NCI-H1930 (cell line): ENCODE measurements at places on chromosomes 1 and 21.

- DNase-seq, result no peak
These were observed 442.3 kb downstream of the GPATCH2 start for GRCh38 chr1:217188280-217189237.

DNA sequence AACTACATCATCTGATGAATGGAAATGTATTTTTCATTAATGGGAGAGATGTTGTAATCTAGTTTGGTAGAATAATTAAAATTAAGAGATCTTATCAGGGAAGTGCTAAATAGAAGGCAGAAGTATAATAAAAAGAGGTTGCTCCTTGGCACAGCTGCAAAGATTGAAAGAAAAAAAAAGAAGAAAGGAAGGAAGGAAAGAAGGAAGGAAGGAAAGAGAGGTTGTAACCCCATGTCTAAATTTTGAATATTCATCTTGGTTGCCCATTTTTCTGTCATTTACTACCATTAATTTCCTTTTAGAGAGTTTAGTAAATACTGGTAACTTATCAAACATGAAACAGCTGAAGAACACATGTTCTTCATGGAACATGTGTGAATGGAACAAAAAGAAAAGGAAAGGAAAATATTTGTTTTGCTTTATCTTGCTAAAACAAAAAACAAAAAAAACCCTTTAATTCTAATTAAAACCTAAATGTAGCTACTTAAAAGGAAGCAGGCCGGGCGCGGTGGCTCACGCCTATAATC lies 10.5 kb upstream of the MDM4 start:
- no peak for DNase-seq

- DNase-seq, result no peak
These were observed 13.9 kb upstream of the PRELP start for GRCh38 chr1:203461717-203462116.

DNA sequence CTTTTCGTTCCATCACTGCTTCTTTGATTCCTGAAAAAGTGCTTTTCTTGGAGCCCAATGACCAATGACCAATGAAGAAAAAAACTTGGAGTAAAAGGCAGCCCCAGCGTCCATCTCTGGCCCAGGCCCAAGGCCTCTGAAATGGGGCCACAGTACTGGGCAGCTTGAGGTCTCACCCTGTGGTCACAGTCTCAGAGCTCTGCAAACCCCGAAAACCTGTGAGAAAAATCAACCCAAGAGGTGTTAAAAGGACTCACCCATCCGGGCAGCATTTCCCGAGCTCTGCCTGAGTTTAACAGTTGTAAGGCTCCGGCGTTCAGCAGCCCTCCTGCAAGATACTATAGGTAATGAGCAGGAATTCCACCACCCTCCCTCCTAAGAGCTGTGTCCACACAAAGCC lies 2.1 kb upstream of the EFHD2 start:
- no peak for DNase-seq

GRCh38 chr1:59279645-59280044 lies 17.2 kb upstream of the FGGY start:
- no peak for DNase-seq

DNA sequence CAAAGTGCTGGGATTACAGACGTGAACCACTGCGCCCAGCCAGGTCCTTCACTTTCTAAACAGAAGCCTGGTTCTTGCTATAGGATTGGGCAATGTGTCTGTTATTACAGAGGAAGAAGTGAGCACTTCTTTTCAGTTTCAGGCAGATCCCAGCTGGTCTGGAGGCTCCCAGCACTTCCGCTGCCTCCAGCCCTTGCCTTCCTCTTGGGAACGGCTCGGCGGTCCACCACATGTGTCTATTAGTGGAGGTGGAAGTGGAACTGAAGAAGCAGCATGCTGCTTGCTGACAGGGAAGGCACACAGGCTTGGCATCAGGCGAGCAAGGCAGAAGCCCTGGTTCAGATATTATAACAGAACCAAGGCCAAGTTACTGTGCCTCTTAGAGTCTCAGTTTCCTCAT lies 17.0 kb downstream of the MKNK1 start:
- DNase-seq, result no peak

DNA sequence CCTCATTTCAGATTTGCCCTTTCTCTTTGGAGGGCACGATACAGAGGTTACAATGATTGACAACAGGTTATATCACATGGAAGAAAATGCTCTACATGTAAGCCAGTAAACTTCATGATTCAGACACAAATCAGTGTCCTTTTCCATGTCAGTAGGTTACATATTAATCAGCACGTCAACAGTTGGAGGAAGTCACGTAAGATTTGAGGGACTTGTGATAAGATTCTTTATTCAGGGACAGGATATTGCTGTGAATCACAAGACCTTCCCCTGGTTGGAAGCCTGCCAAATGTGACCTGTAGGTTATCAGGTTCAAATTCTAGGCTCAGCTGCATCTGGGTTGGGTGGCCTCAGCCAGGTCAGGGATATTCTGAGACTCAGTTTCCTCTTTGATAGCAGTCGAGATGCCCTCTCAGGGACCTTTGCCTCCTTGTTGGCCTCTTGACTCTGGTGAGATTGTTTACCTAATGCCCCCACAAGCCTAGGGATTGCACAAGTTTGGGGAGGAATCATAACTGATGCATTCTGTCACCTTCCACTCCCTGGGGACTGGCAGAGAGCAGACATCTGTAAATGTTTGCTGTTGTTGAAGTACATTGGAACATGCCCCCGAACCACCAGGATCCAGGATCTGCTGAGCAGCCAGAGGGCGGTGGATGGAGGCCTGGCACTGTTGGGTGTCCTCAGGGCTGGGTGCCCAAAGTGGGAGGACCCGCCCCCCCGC lies 31.9 kb downstream of the SERINC2 start:
- no peak for DNase-seq

DNA sequence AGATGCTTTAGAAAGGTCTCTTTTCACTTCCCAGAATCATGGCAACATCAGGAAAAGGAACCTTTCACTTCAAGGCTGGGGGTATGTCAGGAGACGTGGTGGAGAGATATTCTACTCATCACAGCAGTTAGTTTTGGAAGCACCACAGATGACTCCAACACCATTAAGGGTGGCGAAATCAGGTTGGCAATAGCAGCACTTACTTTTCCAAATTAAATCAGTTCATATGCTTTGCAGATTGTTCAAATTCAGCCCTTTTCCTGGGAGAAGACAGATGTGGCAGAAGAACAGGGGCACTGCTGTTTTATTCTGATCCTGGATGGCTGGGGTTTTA lies 79.0 kb downstream of the RUNX1 start:
- no peak for DNase-seq

GRCh38 chr1:200362421-200362820 lies 47.4 kb downstream of the ZNF281 start:
- DNase-seq, result no peak

GRCh38 chr1:29513357-29513756 lies 277.0 kb downstream of the PTPRU start:
- peak; percentile 41 for DNase-seq

DNA sequence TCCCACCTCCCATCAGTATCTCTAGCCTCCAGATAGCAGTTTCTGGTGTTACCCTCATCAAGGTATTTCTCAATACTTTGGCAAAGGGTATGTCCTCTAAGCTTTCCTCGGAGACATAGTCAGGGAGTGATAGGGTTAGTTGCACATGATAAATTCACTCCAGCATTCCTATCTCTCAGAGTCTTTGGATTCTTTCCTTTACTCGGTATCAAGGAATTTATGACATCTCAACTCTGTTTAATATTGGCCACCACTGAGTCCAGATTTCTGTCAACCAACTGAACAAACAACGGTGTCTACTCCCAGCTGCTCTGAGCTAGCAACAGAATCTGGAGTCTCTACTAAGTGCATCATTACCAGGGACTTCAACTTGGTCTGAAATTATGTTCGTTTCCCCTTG lies 233.4 kb downstream of the TM2D1 start:
- no peak for DNase-seq

- no peak for DNase-seq
These were observed 1.4 kb upstream of the DPM3 start for GRCh38 chr1:155141749-155142148.
